ENCODE measurements at places on chromosomes 6 and 20.

DNA sequence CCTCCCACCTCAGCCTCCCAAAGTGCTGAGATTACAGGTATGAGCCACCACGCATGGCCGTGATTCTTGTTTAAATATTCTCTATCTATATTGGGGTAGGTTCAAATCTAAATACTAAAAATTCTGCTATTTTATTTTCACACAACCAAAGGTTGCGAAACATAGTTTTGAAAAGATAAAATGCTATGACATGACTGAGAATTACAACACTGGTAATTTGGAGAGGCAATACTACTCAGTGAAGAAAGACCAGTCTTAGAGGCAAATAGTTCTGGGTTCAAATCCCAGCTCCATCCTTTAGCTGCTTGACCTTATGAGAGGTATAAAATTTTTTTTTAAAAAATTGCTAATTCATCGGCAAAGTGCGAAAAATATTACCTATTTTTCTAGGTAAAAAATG is 137.0 kb upstream of the PREP start:
- DNase-seq, result no peak

DNA sequence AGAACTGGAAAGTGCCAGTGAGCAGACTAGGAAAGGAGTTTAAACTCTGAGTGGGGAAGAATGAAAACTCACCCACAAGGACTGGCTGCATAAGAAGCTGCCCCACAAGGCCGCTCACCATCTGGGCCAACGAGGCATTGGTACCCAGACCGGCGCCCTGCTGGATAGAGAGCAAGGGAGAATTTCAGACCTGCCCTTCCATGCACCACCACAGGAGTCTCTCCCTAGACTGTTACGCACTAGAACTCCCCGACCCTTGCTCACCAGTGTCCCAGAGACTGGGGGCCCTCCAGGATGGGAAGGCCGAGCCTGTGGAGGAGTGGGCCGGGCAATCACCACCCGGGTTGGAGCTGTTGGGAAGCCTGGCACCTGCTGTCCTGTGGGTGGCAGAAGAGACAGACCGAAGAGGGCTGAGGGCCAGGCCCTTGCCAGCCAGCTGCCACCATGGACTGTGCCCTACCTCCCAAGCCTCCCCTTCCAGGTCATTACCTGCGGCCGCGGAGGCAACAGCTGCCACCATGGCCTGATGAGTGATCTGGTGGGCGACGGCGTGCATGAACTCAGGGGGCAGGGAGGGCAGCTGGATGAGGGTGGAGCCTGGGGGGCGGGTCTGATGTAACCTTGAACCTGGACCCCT is 8.5 kb downstream of the BAG6 start:
- DNase-seq, result no peak

DNA sequence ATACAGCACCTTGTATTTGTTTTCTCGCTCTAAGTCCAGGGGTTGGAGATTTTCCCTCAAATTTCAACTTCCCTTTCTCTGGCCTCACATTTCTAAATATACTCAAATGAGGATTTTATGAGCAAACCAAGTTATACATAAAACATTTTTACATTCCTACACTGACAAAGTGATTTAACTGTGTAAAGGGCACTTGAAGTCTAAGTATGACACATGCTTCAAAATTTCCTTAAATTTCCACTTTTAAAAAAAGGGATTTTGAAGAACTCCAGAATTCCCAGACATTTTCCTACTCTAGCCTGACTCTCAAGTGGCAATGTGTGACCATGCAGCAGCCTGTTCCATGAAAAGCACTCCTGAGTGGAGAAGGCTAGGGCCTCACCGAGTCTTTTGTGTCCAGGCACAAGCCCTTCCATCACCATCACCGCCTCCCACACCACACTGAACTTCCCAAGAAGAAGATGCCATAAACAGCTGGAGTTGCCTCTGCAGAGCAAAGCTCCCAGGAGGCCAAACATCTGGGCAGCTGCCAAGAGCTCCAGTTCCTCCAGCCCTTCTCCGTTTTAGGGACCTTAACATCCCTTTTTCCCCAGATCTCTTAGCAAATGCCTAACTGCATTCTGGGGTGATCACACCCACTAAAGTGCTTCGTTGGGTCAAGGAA is 68.9 kb downstream of the NCR2 start:
- DNase-seq, result no peak

DNA sequence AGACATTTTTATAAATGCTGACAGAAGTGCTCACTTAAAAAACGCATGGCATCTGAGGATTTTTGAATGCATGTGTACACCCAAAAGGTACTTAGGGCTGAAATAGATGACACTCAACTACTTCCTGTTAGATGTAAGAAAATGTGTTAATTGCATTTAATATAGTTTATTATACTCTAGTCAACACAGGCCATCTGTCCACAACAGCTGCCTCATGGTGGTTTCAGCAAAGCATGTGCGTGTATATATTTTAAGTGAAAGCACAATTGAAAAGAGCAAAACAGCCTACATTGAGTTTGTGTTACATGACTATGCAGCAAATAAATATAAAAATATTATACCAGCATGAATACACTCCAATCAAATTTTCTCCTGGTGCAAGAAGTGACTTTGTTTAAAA is 1233.0 kb upstream of the EYS start:
- DNase-seq, result no peak

DNA sequence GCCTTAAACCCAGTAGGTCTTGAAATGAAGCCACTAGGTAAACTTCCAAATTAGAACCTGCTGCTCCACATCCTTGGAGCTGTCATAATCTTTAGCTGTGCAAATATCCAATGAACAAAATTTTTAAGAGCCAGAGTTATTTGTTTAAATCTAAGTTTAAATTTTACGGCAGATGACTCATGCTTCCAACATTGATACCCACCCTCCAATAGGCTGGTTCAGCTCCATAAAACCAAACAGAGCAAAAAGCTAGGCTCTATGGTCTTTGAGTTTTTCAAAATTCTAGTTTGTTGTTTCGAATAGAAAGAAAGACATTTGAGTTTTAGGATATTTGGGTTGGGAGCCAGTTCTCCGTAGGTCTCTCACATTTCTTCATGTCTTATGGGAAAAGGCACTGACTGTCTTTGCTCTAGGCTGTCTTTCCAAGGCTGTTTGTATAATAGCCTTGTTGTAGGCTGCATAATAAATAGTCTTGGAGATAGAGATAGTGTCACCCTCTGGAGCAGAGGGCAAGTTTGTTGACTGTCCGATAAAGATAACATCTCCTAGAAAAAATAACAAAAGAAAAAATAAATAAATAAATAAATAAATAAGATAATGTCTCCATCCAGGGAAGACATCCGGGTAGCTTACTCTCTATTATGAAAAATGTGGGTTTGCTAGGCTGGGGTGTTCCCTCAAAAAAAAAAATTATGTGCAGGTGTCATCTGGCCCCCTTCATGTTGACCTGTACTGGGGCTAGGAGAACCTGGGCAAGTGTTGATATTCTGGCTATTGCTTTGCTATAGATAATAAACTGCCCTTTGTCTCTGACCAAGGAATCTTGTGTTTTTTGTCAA is 36.5 kb downstream of the SLC2A12 start:
- DNase-seq, result no peak
